ENCODE measurements at places on chromosomes 6 and 20.

DNA sequence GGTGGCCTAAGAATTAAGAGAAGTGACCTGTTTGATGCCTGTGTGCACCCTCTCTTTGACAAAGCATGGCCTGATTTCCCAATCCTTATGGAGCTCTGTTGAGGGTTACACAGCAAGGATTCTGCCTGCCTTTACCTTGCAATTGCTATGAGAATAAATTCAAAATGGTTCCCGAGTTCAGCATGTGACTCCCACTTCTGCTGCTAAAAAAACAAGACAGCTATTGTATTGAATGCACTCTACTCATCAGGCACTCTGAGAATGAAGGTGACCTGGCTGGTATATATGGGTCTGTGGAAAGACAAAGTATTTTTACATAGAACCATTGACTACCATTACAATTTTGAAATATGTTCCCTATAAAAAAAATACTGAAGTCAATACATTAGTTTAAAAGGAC, 190.3 kb downstream of the ATXN1 start:
- DNase-seq = no peak

DNA sequence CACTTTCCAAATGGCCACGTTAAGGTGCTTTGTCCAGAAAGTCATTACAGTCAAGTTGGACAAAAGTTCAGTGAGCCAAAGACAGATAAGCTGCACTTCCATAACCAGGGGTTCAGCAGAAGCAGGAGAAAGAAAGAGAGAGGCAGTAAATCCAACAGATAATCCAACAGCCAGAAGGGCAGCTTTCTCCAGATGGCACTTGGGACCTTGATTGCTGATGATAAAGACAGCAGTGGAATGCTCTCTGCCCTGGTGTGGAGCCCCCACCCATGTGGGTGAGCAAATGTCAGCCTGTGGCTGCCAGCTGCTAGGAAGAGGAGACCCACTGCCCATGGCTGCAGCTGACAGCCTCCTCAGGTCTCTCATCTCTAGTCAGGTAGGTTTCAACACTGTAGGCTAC, 18.7 kb upstream of the NRSN1 start:
- DNase-seq = no peak

DNA sequence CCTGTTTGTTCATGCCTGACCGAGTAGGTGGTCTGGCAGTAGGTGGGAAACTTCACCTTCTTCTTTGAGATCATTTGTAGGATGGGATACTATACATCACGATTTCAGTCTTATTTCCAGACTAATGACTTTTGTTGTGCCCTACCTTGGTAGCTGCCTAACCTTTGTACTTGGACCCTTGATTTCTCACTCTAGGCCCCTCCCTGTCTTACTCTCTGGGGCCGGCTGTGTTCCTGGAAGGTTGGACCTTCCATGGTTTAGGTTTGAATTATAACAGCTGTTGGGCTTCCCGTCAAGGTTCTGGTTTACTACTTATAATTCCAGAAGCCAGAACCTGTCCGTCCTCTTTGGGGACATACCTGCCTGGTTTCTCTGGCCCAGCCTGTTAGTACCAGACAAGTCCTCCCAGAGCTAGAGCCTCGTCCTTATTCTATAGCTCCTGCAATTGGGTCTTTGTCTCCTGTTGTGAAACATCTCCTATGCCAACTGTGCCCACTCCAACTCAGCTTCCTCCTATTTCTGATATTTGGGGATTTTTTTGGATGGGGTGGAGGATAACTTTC, 14.9 kb upstream of the ADIG start:
- no peak for DNase-seq

DNA sequence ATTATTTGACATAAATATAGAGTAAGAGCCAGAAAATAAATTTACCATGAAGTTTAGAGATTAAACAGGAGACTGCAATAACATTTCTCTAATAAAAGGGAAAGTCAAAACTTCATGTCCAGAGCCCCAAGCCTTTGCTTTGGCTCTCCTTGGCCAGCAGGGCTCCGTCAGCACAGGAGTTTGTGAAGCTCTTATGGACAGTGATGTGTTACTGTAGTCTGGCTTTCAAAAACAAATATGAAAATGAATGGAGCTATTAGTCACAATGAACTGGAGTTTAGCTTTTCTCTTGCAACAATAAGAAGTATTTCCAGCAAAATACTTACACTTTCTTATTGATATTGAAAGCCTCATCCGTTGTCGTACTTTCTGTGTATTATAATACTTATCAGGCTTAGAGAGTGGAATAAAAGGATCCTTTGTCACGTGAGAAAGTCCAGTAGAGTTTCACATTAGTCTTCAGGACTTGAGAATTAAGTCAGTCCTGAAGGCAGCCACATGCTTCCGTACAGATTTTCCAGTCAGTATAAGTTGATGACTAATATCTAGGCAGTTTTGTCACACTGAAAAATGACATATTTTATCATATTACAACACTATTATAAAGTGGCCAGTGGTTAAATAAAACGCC, 117.0 kb upstream of the PRL start:
- no peak for DNase-seq

GRCh38 chr6:2976571-2977085, 5.3 kb upstream of the SERPINB6 start:
- DNase-seq = no peak
